ENCODE measurements at places on chromosomes 7 and 10. TPM values are rescaled to one million over a fixed set of nuclear protein-coding genes. Genes with fewer than 3 reads are reported as not detected.

LEP gene
- total RNA-seq: not detected

FLNC gene
- total RNA-seq: 3.4 TPM

SLC26A5 gene
- total RNA-seq: not detected

MOGAT3 gene
- total RNA-seq: not detected

RAB19 gene
- total RNA-seq: not detected

DNAH11 gene
- total RNA-seq: 0.33 TPM

BUB3 gene
- 176 TPM for total RNA-seq

EXOSC1 gene
- 55.0 TPM for total RNA-seq

TMEM72 gene
- total RNA-seq: not detected

CACNB2 gene
- total RNA-seq: not detected

TUBAL3 gene
- 0.31 TPM for total RNA-seq

SDHAF3 gene
- 21.4 TPM for total RNA-seq

RNF32 gene
- total RNA-seq: 1.1 TPM

WIPF3 gene
- total RNA-seq: 0.48 TPM

LMOD2 gene
- not detected for total RNA-seq

RASA4B gene
- total RNA-seq: 1.8 TPM

SFXN2 gene
- total RNA-seq: 4.1 TPM

RSPH10B gene
- total RNA-seq: 0.06 TPM

PLXDC2 gene
- 0.03 TPM for total RNA-seq

KEL gene
- 0.08 TPM for total RNA-seq

RHOBTB1 gene
- 17.2 TPM for total RNA-seq

TMEM213 gene
- not detected for total RNA-seq

CRHR2 gene
- 0.02 TPM for total RNA-seq

STAG3 gene
- total RNA-seq: 0.18 TPM

TEX36 gene
- not detected for total RNA-seq

Measured in A549 treated with AZD2906 at 1 μM for 4 hours (cell line).